Kasumi-1 (cell line): ENCODE measurements at places on chromosomes 3 and 15.

DNA sequence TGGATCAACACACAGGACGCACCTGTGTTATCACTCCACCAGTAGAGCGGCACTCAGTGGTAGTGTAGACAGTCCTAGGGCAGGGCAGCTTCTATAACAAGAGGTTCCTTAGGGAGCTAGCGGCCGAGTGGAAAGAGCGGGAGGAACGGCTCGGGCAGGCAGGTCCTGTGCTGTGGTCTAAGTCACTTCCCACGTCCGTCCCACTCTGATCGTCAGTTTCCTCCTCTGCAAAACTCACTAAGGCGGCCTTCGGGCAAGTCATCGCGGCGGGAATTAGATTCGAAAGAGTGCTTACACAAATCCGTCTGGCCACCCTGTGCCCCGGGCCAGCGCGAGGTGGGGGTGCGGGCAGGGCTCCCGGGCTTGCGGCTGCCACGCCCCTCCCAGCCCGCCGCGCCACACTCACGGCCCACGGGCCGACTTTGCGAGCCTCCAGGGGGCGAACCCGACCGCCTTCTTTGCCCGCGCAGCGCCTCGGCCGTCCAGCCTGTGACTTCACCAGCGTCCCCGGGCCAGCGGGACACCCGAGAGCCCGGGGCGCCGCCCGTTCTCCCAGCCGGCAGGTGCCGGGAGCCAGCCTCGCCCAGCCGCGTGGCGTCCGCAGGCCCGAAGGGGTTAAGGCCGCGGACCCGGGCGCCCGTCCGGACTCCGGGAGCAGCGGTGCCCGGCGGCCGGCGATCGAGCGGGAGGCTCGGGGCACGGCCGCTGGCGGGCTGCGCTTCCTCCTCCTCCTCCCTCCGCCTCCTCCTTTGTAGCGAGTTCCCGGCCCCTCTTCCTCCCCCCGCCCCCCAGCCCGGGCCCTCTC, 416 bp upstream of the CORO2B start:
- peak; percentile 16 for DNase-seq

- no peak for DNase-seq
Observed at GRCh38 chr15:27683121-27683520, 416.0 kb downstream of the OCA2 start.

GRCh38 chr3:181952221-181952620, 240.5 kb downstream of the SOX2 start:
- DNase-seq: no peak

DNA sequence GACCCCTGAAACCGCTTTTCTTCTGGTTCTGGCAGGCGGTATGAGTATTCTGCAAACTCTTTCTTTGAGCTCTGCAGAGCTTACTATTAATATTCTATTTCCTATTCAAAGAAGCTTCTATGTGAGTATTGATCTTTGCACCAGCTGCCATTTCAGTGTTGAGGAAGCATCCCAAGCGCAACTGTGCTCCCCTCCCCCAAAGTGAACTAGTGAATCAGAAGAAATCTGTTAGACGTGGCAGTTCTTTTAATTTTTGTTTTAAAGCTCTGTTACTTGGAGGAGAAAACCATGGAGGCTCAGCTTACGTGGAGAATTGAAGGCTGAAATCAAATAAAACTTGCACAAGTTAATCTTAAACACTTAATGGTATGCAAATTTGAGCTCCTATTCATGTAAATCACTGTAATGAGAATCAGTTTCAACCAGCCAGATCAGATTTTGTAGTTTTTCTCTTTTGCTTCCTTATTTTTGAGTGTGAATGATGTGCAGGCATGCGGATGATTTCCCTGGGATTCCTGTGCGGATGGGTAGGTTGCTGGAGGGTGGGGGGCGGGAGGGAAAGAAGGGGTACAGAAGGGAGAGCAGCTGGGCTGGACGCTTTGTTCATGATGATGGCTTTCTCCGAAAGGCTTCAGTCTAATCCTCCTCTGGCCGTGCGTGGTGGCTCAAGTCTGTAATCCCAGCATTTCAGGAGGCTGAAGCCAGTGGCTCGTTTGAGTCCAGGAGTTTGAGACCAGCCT, 16.1 kb upstream of the AGBL1 start:
- no peak for DNase-seq

DNA sequence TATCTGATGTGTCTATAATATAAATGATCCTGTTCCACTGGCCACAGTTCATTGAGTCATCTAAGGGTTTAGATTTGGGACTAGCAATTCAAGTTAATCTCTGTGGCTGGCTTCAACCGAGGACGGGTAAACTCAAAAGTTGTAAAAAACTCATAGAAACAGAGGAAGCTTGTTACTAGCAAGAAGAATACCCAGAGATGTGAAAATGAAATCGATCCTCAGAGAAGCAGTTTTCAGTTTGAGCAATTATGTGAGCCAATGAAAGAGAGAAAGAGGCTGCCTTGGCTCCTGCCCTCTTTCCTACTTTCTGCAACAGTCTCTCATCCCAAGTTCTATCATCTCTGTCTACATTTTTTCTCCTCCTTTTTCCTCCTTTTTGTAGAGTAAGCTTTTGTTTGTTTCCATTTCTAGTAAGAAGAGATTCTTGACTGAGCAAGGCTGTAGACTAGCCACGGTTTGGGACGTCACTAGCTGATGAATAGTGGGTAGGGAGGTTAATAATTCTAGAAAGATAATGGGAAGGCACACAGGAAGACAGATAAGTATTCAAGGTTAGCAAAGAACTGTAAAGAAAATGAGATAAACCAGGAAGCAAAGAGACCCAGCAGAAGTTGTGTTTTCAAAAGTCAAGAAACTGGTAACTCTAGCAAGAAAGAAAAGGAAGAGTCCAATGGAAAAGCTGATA, 298.9 kb upstream of the NR2F2 start:
- no peak for DNase-seq

GRCh38 chr15:25568751-25569150, 129.9 kb upstream of the UBE3A start:
- no peak for DNase-seq

- DNase-seq: no peak
Observed at GRCh38 chr3:87203809-87204208, 23.3 kb upstream of the CHMP2B start.

DNA sequence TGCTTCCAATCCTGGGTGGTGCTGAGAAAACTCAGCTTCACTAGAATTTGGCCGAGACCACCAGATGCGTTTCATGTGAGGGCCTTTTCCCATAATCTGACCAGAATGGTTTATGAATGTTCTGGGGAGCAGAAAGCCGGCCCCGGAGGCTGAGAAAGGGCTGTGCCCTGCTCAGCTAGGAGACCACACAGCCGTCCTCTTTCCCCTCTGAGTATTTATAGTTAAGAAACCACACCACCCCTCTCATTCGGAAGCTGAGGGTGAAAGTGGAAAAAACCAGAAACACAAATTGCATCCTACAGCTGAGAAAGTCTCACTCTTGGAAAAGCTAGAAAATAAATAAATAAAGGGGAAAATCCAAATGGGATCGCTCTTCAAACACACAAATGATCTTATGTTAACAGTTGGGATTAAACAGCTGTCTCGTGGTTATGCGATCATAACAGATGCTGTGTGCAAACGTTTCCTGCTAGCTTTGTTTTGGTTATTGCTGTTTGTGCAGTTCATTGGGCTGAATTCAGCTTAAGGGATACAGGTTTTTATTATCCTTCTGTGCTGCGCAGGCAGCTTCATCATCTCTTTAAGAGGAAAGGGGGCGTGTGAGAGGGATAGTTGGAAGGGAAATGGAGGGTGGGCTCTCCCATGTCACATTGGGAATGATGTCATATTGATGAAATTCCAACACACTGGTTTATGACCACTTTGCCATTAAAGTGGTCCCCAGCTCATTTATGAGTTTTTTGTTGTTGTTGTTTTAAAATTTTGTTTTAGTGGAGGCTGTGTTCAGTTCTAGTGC, 1026.2 kb upstream of the NR2F2 start:
- DNase-seq: peak; percentile 15

DNA sequence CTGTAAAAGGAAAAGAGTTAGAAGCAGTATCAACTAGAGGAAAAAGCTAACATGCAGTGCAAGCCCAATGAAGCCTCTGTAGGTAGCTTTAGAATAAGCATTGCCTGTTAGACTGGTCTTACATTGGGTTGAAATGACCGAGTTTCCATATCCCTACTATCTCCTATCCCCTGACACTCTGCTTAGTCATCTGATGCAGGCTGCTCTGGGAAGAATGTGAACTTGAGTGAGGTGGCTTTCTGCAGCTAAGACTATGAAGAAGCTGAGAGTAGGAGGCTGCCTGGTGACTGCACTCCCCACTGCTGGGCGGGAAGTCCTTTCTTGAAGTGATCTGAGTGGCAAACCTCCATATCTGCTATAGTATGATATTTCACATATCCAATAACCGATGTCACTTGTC, 64.7 kb downstream of the OXSM start:
- no peak for DNase-seq

- DNase-seq: no peak
Observed at GRCh38 chr3:23253214-23253613, 50.1 kb downstream of the UBE2E2 start.

DNA sequence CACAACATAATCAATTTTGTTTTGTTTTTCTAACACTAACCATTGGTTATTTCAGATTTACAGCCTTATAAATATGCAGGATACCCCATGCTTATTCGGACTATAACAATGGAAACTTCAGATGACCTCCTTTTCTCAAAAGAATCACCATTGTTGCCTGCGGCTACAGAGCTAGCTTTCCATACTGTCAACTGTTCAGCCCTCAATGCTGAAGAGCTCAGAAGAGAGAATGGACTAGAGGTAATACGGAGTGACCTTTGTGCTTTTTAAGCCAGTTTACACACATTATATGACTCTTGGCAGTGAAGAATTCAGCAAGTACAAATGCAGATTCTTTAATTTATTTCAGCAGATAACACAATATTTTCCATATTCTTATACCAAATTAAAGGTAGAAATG, 81.8 kb downstream of the DNAJC13 start:
- no peak for DNase-seq

- no peak for DNase-seq
Observed at GRCh38 chr15:78319588-78319987, 20.2 kb upstream of the SKIC8 start.

DNA sequence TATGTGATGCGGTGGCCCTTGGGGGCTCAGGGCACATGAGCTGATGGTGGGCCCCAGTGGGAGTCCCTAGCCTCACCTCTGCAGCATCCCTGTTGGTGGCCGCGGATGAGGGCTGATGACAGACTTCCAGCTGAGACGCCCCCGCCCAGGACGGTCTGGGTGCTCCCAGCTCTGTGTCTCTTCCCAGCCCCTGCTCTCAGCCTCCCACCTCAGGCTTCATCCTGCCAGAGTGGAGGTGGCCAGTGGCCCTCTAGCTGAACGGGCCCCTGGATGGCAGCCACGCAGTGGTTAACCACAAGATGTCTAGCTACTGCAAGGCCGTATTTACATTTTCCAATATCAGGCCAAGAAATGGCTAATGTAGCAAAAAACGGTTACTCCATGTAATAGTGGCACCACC, 205.3 kb upstream of the LINGO1 start:
- no peak for DNase-seq

DNA sequence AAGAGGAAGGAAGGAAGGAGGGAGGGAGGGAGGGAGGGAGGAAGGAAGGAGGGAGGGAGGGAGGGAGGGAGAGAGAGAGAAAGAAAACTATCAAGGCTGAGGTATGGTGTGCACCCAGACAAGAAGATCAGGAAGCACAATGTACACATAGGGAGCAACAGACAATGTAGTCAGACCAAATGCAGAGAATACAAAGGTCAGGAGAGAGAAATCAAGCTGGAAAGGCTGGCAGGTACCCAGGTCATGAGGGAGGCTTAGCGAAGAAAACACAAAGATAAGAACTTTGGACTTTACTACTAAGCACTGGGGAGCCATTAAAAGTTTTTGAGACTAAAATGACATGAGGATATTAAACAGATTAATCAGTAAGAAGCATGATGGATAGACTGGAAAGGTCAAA, 176.0 kb upstream of the TMCO5A start:
- DNase-seq: no peak

DNA sequence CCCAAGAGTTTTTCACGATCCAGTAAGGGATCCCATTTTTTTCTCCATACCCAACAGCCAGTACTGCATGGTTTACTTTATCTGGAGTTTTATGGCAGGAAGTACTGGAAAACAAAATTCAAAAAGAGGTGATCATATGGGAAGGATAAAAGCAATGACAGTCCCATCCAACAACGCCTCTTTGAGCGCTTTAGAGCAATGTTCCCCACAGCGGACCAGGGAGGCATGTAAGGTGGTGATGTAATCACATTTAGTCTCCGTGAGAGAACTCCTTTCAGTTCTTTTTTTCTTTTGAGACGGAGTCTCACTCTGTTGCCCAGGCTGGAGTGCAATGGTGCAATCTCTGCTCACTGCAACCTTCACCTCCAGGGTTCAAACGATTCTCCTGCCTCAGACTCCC, 21.8 kb downstream of the CTSH start:
- no peak for DNase-seq

DNA sequence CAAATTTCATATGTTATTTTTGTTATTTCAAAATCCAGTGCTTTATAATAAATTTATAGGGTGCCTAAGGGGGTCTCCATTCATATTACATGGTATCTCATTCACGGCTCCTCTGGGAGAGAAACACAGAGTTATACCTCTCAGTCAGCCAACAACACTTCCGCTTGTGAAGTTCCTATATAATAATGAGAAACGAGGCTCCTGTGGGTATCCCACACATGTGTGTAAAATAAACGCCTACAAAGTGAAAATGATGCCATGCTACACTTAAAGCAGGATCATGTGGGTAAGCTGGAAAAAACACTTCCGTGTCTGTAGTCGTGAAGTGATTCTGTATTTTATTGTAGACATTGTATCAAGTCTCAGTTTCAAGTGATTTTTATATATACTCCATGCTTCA, 218.8 kb upstream of the ICE2 start:
- DNase-seq: no peak
